IMR-90 (cell line): ENCODE measurements at places on chromosomes 1 and 21. TPM values are rescaled to one million over a fixed set of nuclear protein-coding genes. Genes with fewer than 3 reads are reported as not detected.

- no peak for DNase-seq
Measured at GRCh38 chr21:44525391-44526095, 14.5 kb downstream of the KRTAP10-1 start.

GRCh38 chr1:41559331-41559730 lies 74.8 kb upstream of the EDN2 start:
- no peak for DNase-seq

GRCh38 chr1:226580625-226581270 lies 32.2 kb downstream of the STUM start:
- DNase-seq: no peak

DNA sequence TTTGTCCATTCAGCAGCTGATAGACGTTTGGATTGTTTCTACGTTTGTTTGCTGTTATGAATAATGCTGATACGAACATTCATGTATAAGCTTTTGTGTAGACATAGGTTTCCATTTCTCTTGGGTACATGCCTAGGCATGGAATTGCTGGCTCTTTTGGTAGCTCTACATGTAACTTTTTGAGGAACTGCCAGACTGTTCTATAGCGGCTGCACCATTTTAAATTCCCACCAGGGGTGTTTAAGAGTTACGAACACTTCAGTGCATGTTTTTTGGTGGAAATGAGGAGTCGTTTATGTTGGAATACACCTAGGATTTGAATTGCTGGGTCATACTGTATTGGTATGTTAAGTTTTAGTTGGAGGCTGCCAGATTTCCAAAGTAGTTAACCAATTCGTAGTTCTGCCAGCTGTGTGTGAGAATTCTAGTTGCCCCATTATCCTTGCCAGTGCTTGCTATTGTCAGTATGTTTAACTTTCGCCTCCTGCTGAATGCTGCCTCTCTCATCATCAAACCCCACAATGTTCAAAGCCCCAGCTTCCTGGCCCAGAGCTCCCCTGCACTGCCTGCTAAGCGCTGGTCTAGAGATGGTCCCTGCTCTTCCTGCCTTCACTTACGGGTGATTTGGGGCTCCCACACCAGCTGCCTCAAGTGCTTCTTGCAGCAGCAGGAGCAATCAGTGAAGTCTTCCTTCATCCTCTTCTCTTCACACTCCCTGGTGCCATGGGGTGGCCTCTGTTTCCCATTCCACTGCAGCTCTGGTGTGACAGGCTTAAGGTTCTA lies 81.0 kb downstream of the MAN1C1 start:
- DNase-seq: no peak

DNA sequence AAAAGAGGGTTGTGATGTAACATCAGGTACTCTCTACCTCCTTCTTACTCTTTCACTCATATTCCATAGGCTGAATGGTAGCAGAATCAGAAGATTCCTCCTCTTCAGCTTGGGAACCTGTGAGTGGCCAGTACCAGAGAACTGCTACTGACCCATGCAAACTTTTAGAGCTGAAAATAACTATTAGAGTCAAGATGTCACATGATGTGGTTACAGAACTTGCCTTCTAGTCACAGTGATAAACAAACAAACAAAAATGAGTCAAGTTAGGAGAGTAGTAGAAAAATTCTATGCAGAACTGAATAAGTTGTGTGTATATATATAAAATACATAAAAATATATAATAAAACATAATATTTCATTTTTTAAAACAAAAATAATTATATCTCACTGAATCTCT lies 47.6 kb upstream of the RGS1 start:
- no peak for DNase-seq

DNA sequence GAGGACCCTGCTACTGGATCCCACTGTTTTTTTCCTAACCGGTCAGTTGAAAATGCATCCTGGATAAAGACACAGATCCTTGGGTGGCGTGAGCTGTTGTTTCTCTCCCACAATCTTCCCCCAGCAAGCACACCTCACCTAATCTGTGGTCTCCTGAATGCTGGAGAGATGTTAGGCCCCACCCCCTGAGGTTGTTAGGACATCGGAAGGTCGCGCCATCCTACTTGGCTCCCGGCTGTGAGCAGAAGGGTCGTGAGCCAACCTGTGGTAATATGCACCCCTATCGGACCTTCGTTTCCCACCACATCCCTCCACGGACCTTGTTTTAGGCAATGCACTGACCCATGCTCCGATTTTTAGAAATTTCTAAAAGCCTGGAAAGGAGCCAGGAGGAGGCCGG lies 89.9 kb upstream of the IPO9 start:
- DNase-seq: no peak

DNA sequence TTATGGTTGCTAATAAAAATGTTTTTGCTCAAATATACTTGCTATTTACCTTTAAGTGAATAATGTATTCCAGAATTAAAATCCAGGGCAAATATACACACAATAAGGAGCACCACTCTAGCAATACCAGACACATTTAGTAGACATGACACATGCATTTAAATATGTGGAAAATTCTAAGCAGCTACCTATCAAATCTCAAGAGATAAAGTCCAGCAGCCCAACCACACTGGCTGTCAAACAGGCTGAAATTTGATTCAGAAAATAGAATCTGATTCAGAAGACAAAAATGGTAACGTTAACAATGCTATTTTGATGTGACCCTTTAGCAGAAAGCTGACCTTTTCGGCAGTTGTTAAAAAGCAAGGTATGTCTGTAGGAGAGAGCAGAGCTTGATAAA lies 42.3 kb downstream of the PLEKHO1 start:
- peak; percentile 81 for DNase-seq

DNA sequence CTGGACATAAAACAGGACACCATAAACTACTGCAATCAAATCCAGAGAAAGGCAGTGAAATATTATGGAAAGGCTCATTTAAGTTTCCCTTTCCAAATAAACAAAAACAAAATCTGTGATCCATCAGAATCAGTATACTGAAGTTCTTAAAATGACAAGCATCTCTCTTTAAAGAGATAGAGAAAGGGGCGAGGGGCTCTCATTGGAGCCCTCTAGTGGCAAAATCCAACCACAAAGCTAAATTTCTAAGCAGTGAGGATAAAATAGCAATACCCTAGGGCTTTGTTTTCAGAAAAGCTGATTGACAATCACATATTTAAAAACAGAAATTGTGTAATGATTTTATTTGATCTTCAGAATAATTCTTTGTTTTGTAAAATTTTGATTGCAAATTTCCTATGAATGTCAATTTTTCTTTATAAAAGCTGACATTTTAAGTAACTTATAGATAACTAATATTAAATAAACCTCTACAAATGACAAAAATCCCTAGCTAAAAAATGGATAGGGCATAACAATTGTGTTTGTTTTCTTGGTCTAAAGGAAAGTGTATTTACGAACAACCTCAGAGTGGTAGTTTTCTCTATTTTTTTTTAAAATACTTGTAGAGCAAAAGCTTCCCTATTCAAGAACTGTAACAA lies 138.2 kb downstream of the COL24A1 start:
- DNase-seq: peak; percentile 23

DNA sequence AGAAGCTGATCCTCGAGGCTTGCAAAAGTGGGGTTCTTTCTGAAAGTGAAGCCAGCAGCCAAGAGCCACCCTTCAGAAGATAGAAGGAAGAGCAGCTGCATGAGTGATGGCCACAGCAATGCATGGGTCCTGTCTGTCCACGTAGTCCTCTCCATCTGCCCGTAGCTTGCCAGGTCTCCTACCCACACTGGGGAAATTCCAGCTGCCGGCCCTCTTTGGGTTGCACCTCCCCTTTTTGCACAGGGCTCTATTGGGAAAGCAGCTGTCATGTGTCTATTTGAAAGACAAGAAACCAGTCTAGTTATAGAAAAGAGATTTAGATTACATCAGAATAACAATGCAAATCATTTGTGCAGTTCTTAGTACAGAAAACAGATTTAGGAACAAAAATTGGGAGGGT lies 204.4 kb downstream of the GIPC2 start:
- peak; percentile 21 for DNase-seq

DNA sequence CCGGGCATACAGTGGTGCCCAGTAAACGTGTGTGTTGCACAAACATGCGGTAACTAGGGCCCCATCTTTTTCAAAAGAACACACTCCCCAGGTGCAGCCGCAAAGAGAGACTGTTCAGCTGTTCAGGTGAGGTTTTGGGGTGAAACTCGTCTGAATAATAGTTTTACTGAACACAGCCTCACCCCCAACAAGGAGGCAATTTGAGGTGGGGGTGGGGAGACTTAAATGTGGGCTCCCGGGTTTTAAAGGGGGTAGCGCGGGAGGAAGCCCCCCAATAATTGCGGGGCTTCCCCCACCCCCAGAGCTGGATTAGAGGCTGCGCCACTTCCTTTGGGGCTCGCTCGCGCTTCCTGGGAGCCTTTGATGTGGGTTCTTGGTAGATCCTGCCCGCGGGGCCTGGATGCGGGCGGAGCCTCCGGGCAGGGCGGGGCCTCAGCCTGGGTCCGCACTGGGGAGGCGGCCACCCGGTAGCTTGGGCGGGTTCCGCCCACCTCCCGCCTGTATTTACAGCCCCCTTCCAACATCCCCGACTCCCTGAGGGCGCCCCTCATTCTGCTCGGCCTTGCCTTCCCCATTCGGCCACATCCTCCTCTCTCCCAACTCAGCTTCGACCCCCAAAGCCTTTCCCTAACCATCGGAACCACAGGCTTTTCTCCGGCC lies 6.4 kb upstream of the EPHA2 start:
- DNase-seq: no peak

- no peak for DNase-seq
Measured at GRCh38 chr1:36565576-36566501, 83.1 kb upstream of the CSF3R start.

DNA sequence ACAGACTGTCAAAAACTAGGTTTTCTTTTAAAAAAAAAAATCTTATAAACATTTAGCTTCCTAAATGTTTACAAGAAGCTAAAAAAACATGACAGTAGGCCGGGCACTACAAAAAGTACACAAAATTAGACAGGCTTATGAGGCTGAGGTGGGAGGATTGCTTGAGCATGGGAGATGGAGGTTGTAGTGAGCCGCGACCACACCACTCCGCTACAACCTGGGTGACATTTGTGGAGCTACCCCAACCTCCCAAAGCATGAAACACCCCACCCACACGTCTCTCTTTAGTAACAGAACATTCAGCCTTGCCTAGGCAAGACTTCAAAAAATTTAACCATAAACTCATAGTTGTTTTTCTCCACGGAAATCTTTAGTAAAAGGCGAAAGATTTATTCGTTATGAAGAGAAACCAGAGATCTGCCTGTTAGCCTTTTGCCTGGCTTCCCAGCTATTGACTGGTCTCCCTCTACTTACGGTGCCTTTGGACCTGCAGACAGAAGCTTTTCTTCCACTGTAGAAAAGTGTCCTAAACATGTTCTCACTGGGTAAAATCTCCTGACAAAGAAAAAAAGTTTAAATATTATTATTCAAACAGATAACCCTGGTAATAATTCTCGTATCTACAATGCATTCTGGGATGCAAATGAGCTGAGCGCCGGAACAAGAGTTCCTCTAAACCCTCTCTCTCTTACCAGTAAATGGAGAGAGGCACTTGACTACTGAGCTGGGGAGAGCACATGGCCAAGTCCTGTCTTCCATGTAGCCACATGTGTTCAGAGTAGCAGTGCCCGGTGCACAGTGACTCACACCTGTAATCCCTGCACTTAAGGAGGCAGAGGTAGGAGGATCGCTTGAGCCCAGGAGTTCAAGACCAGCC lies 9.2 kb downstream of the RNU5D-1 start:
- peak; percentile 91 for DNase-seq

GRCh38 chr1:2380816-2381591 lies 10.3 kb downstream of the MORN1 start:
- no peak for DNase-seq

DNA sequence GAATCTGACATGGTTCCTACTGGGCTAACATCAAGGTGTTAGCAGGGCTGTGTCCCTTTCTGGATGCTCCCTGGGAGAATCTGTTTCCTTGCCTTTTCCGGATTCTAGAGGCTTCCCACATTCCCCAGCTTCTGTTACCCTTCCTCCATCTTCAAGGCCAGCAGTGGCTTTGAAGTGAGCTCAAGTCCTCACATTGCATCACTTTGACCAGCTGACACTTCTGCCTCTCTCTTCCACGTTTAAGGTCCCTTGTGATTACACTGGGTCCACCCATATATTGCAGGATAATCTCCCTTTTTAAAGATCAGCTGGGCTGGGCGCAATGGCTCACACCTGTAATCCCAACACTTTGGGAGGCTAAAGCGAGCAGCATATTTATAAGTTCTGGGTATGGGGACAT lies 33.1 kb downstream of the CNST start:
- DNase-seq: no peak

Gene PGBD5
- total RNA-seq: 0.18 and 0.28 TPM in 2 replicates

Gene AKR7A3
- under 0.01 and 0.18 TPM in 2 replicates for total RNA-seq

Gene RAB4A
- 26.2 and 33.3 TPM in 2 replicates for total RNA-seq

Gene HAO2
- not detected in 2 replicates for total RNA-seq
